ENCODE measurements at places on chromosomes 16 and 17.

DNA sequence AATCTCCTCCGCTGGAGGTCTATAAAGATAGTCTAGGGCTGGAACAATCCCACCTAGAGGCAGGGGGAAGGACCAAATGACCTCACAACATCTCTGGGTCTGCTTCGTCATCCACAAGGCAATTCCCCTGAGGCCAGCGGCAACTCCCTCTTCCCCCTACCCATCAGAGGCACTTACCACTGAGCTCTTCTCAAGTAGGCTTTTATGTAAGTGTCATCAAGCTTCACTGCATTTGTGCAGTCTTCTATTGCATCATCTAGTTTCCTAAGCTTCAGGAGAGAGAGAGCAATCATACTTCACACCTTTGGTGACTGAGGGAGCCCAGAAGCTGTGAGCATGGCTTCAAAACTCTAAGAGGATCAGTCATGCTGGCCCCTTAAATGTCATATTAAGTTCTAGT, 21.0 kb downstream of the CNP start:
- DNase-seq, result no peak

- DNase-seq, result no peak
Observed at GRCh38 chr16:77946823-77947222, 75.5 kb upstream of the CLEC3A start.

GRCh38 chr17:28957992-28958355, 6.7 kb upstream of the PHF12 start:
- no peak for DNase-seq

DNA sequence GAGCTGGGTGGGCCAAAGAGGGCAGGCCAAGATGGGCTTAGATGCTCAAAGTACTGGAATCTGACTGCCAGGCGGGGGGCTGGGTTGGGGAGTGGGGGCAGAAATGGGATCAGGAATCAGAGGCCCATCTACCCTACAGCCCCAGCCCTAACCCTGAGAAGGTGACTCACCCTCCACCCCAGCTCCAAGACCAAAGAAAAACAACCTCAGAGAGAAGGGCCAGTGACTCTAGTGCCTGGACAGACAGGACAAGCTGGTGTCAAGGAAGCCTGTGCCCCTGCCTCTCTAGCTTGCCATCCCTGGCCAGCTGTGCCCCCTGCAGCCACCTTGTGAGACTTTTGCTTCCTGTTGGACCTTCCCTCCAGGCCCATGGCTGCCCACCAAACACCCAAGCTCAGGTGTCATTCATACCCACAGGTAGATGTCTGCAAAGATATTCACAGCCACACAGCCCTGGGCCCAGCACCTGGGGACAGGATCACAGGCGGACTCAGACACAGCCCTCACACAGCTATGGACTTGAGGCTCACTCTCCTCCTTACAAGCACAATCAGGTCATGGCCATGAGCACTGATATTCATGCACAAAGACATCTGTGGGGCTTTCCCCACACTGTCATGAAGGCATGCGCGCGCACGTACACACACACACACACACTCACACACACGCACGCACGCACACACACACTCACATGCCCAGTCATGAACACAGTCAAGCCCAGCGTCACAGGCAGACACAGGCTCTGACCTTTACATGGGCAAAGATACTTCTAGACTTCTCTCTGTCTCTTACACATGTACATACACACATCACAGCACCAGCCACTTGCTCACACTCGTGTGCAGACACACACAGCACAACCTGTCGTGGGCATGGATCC, 2.8 kb downstream of the WNT3 start:
- DNase-seq, result no peak

DNA sequence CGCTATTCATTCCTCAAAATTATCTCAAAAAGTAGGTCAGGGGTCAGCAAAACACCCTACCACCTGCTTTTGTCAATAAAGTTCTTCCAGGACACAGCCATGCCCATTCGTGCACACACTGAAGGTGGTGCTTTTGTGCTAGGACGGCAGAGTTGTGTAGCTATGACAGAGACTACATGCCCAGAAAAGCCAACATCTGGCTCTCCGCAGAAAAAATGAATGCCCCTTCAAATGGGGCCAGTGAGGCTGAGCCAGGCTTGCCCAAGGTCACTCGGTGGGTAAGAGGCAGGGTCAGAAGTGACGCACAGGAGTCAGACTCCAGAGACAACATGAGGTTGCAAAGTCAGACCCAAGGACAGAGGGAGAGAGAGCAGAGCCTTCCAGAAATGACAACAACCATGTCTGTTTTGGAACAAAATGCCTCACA, 200.1 kb downstream of the XYLT1 start:
- DNase-seq, result peak; percentile 22

- no peak for DNase-seq
Observed at GRCh38 chr17:67137860-67138259, 93.5 kb downstream of the CACNG1 start.

DNA sequence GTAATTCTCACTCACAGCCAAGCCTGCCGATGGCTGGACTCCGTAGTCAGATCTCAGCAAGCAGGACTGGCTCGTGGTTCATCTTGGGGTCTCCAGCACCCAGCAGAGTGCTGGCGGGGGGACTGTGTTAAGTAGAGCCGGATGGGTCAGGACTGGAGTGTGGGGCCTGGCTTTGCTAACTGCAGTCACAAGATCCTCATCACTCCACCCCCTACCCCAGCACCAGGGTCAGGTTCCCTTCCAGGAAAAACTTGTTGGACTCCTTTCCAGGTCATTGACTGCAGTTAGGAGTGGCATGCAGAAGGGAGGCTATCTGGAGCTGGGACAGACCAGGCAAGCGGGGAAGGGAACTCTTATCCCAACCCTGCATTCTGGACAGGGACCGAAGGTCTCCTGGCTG, 6.0 kb downstream of the CIITA start:
- no peak for DNase-seq

DNA sequence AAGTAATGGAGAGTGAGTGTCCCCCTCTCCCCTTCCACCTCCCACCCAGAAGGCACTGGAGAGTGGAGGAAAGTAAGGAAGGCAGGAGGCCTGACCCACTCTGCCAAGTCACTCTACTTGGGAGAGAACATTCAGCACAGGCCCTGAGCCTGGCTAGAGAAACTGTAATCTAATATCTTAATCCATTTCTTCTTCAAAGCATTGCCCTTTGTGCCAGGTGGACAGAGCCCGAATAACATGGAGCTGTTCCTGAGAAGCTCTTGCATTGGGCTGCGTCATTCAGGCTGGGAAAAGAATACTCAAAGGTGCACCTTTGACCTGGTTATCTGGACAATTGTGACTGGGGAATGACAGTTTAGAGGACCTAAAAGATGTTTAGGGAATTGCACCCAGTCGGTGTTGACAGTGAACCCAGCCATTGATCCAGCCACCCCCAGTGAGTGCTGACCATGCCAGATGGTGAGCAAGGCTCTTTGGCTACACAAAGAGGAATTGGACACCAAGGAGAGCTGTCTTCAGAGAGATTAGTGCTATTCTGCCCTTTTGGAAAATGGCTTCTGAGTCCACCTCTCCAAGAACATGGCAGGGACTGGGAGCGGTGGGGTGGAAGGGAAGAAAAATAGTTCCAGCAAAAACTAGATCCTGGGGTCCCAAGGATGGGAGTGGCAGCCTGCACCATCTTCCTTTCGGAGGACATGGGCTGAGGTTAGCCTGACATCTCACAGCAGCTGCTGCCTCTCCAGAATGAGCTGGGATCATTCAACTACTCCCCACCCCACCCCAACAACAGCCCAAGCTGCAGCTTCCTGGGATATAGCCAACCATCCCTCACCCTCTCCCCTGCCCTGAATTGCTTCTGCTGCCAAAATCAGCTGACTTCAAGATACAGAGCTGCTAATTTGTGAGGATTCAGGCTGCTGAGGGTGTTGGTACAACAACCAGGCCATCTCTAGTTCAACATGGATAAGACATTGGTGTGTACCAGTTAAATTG, 11.6 kb upstream of the NOG start:
- peak; percentile 73 for DNase-seq

- DNase-seq, result no peak
Observed at GRCh38 chr16:80303691-80304090, 237.1 kb upstream of the DYNLRB2 start.

DNA sequence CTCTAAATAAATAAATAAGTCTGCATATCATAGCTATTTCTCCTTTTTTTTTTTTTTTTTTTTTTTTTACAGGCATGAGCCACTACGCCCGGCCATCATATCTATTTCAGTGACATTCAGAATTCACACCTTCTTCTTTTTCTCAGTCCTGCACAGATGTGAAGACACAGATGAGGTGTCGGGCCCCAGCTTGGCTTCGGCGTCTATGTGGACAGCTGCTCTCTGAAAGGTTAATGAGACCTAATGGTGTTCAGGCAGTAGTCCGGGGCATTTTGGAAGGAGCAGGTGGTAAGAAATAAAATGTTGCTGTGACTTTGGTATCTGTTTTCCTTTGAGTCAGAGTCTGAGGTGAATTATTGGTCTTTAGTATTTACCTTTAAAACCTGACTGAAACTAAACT, 23.6 kb downstream of the TANGO6 start:
- DNase-seq, result no peak

DNA sequence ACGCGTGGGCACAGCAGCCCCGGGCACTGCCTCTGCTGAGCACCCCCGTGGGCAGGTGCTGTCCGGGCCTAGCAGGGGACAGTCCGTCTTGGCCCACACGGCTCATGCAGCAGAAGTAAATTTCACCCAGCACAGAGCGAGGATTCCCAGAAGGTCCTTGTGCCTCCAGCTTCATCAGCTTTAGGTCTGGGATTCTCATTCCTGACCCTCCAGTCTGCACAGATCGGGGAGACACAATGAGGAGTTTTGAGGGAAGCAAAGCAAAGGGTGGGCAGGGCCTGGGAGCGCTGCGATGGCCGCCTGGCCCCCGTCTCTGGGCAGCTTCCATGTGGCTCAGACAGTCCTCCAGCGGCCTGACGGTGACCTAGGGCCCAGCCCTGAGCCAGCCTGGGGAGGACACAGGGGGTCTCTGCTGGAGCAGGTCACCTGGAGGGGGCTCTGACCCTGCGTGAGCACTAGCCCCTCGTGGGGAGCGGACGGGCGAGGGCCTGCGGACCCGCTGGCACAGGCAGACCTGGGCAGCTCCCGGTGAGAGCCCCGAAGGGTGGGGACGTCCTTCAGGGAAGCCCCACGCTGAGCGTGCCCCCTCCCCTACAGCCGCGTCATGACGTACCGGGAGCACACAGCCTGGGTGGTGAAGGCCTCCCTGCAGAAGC, 30.7 kb upstream of the CHMP6 start:
- DNase-seq, result no peak

- no peak for DNase-seq
Observed at GRCh38 chr16:24174957-24175356, 81.2 kb upstream of the CACNG3 start.

- DNase-seq, result no peak
Observed at GRCh38 chr17:28484296-28484695, 10.9 kb downstream of the SLC13A2 start.

DNA sequence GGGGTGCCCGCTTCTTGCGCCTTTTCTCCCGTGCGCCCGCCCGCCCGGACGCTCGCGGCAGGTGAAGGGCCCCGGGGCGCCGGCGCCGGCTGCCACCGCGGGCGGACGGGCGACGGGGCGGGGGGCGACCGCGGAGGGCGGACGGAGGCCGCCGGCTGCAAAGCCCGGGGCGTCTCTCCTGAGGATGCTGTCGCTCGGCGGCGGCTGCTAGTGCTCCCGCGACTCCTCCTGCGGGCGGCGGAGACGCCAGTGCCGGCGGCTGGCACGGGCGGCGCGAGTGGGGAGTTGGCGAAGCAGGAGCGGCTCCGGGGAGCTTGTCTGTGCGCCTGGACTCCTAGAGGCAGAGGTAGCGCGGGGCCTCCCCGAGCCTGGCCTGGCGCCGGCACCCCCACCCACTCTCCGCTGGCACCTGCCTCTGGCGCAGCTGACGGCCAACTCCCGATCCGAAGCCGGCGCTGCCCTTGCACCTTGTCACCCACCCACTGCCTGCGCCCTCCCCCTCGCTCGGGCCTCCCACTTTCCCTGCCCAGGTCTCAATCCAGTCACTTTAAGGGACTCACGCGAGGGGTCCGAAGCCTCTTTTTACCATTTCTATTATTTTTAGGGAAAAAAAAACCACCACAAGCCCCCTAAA, at the start of gene FAM20A:
TSS of gene FAM20A (minus strand) at position 437 of the 634 bp plus-strand sequence. CDS start 701 bp downstream, outside the sequence.
- no peak for DNase-seq

- DNase-seq, result no peak
Observed at GRCh38 chr16:1871974-1872635, at the start of gene MEIOB. TSS of gene MEIOB (minus strand) at chr16:1872164. CDS start at chr16:1868175, 3,989 bp downstream.

DNA sequence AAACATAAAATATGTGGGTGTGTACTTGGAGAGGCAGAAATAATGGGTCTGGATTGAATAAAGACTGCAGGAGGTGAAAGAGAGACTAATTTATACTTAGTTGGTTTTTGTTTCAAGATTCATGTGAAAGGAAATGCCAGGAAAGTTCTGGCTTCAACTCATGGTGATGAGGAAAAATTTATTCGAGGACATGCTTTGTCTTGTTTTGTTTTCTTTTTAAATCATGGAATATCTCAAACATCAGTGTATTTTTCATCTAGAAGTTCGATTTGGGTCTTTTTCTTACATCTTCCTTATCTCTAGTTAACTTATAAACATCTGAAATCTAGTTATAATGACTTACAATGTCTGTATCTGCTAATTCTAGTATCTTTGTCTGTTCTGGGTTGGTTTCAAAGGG, 115.1 kb downstream of the CDK5R1 start:
- DNase-seq, result no peak

DNA sequence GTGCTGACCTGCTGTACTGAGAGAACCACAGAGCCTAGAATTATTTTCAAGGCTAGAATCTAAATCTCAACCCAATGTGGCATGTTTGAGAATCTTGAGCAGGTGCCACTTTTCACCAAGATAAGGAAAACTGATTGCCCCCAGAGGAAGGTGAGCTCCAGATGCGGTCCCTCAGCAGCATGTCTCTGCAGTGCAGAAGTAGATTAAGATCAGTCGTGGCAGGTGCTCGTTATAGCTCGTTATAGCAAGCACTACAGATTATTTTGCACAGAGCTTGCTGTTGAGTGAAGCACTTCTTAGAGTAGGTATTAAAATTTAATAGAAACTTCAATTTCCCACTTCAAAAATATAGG, 176.0 kb downstream of the AATF start:
- no peak for DNase-seq

- no peak for DNase-seq
Observed at GRCh38 chr16:88959022-88959421, 18.0 kb downstream of the CBFA2T3 start.

- DNase-seq, result no peak
Observed at GRCh38 chr17:82648742-82649331, 593 bp upstream of the WDR45B start.

- no peak for DNase-seq
Observed at GRCh38 chr16:10765772-10766171, 22.1 kb downstream of the NUBP1 start.

DNA sequence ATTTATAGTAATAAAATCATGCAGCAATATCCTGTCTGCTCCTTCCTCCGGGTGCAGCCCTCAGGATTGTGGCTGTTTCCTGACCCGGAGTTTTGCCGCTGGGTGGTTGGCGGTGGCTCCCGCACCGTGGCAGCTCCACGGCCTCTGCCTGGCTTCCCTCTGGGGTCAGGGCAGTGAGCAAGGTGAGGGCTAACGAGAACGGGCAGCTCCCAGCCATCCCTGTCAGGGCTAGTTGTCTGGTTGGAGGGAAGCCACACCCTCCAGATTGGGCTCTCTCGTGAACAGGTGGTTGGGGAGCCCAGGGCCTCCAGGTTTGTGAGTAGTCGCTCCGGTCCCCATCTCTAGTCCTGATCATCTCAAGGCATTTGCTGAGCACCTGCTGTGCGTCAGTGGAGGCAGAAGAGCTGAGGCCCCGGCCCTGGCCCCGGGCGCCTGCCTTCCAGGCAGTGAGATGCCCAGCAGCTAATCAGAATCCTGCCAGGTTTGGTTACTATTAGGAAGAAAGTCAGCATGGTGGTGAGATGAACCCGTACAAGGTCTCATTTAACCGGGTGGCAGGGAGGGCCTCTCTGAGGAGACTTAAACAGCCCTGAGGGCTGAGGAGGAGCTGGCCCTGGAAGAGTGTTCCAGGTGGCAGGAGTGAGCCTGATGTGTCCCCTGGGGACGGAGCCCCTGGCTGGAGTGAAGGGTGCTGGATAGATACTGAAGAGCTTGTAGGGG, 2.3 kb upstream of the NUDT16L1 start:
- DNase-seq, result no peak
